Stimulated activated CD8-positive, alpha-beta memory T cell treated with anti-CD3 and anti-CD28 coated beads, Interleukin-7, amount 100 ng/mL, for 24 hours (primary cell): ENCODE measurements at places on chromosomes 12 and 14.

GRCh38 chr14:23561873-23562821, 5.4 kb downstream of the AP1G2 start:
- DNase-seq: no peak

DNA sequence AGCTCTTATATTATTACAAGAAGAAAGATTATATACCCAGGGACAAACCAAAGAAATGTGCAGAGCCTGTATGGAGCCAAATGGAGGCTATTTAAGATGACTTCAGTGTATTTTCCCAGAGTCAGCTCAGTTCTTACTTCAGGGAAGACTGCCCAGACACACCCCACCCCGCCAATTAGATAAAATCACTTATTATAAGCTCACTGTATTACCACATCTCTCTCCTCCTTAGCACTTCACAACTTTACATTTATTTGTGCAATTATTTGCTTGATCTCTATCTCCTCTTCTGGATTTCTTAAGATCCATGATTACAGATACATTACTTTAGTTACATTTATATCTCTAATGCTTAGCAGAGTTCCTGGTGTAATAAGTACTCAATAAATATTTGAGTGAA, 24.7 kb upstream of the WDR89 start:
- DNase-seq: no peak

DNA sequence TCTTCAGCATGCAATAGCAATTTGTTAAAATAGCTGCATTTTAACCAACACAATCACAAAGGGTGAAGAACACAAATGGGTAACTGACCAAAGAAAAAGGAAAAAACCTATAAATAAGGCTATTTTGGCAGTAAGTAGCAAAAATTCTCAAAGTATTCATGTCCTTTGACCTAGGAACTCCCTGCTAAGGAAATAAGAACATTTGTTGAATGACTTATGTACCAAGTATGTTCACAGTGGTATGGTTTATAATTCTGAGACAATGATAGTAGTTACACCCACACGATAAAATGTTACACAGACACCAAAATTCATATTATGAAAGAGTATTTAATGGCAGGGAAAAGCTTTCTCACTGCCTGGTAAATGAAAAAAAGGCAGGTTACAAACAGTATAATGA, 16.9 kb downstream of the CCDC88C start:
- DNase-seq: no peak

DNA sequence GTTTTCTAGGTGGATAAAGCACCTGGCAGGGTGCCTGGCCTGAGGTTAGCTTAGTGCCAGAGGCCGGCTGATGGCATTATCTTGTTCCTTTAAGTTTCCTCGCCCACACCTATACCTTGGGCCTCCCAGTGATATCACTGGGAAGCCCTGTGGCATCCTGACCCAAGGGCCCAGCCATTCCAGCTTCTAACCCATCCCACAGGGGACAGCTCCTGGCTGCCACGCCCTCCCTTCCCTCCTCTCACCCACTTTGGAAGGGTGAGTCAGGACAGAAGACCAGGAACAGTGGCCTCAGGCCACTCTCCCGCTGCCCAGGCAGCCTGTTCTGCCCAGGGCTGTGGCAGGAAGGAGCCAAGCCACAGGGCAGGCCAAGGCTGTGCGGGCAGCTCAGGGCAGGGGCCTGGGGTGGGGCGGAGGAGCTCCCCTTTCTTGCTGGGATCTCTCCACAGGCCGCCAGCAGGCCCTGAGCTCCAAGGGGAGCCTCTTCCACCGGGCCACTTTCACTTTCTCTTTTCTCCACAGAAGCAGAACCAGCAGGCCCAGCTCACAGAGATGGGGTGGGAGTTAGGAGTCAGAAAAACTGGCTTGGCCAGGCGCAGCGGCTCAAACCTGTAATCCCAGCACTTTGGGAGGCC, 75.1 kb downstream of the IRF2BPL start:
- DNase-seq: no peak

DNA sequence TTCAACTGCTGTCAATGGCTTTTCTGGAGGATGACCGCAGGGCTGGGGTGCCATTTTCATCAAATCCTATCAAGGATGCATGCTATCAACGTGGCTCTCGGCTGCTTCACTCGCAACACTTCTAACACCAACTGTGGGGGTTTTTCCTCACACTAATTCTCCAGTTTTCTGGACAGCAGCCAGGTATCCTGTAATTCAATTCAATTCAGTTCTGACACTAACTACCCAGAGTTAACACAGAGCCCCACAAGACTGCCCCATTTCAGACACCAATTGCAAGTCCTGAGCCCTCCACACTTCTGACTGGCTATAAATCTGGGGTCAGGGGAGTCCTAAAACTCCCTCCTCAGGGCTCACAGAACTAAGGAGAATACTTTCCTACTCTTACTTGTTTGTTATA, 55.3 kb upstream of the TMCC3 start:
- no peak for DNase-seq

DNA sequence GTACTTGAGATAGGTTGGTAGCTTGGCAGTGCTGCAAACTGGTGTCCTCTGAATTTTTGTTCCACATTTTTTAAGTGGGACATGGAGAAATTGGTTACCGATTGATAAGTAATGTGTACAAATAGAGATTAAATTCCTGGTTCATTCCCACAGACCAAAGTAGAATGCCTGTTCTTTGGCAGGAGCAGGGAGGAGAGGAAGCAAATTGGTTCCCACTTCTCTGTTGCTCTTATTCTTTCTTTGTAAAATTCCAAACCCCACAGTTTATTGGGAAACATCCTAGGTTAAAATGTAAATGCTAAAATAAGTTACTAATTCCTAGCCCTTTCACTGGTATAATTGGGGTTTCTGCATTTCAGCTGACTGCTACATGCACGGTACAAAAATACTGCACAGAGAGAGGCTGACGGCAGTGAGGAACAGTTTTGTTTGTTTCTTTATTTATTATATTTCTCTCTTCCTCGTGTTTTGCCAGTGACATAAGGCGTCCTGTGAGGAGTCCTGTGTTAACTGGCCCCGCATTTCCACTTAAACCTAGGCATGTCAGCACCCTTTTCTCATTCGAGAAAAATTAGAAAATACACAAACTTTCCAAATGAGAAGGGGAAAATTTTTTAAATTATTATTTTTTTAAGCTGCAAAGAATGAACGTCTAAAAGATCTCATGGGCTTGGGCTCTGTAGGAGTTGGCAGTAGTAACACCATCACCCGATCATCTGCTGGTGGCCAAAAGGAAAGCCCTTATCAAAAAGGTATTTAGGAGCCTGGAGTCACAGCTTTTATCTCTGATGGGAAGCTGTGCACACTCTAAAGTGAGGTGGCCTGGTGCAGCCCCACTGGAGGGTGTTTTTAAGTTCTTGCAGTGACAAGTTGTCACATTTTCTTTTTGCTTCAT, 25.4 kb upstream of the BCL7A start:
- no peak for DNase-seq

DNA sequence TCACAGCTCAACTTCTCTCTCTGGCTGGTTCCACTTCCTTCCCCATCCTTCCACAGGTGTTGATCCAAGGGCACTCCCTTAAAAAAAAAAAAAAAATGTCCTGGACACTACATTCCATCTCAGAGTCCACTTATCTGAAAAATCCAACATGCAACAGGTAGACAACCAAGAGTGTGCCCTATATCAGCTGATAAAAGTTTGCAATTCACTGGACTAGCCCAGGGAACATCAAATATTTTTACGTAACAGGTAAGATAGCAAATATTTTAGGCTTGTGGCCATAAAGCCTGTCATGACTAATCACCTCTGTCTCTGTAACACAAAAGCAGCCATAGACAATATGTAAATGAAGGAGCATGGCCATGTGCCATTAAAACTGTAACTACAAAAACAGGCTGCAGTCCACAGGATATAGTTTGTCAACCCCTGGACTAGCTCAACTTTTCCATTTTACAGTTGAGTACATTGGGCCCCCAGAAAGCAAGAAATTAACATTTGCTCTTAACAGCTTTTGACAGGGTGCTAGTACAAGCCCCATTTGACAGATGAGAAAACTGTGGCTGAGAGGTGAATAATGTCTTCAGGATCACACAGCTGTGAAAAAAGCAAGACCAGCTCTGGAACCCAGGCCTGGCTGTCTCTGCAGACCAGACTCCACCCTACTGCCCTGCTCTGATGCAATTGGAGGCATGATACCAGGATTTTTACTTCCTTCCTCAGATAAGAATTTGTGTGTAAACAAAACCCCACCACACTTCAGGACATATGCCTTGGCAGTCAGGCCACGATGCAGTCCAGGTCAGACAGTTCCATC, 68.9 kb downstream of the CMKLR1 start:
- DNase-seq: no peak

DNA sequence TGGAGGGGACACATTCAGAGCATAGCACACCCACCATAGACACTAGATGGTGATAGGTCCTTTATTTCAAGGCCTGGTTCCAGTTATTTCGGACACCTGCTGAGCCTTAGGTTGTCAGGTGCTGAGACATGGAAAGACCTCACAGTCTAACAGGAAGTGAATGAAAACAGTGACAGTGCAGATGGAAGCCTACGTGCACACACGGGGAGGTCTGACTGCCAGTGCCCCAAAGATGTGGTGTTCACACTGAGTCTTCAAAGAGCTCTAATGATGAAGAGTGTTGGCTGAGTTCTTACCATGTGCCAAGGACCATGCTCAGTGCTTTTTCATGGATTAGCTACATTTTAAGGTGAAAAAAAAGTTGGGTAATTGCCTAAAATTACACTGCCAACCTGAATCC, 46.6 kb downstream of the CKB start:
- no peak for DNase-seq

- DNase-seq: no peak
Observed at GRCh38 chr14:92385561-92385960, 62.6 kb downstream of the SLC24A4 start.

DNA sequence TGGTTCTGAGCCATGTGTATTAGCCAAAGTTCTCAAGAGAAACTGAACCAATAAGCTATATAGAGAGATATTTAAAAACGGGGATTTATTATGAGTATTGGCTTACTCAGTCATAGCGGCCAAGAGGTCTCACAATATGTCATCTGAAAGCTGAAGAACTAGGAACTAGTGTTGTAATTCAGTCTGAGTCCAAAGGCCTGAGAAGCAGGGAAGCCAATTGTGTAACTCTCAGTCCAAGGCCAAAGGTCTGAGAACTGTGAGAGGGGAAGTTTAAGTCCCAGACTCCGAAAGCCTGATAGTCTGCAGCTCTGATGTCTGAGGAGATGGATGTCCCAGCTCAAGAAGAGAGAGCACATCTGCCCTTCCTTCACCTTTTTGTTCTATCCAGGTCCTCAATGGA, 344.8 kb upstream of the USP15 start:
- DNase-seq: no peak

DNA sequence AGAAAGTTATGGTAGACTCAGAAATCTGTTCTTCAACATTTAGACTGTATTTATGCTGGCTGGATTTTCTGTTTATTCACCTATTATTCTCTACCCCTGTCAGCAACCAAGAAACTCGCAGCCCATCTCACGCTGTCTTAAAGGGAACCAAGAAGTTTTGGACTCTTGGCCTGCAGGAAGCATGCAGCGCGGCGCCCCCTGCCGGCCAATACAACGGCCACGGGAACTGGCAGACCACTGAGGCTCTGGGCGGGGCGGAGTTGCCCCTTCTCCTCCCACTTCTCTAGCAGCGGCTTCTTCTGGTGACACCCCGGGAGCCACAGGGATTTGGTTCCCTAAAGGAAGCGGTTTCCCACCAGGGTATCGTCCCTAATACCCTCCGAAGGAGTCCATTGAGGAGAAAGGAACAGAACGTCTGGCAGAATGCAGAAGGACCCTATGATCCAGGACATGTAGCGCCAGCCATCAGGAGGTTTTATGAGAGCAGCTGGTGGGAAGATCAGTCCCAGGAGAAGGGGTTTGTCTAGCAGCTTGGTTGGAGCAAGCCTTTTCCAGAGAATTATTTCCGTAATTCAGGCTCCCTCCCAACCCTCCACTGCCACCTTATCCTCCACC, 21.0 kb upstream of the RNASE2 start:
- DNase-seq: peak; percentile 3

GRCh38 chr12:41794336-41794735, 350.3 kb downstream of the GXYLT1 start:
- no peak for DNase-seq

- no peak for DNase-seq
Observed at GRCh38 chr12:47807338-47807737, 12.4 kb downstream of the HDAC7 start.

GRCh38 chr12:49015196-49015595, 3.4 kb downstream of the PRKAG1 start:
- DNase-seq: no peak

GRCh38 chr14:92511453-92512238, 1.9 kb upstream of the RIN3 start:
- no peak for DNase-seq

- no peak for DNase-seq
Observed at GRCh38 chr14:101556566-101557320, 4.6 kb upstream of the DIO3 start.

DNA sequence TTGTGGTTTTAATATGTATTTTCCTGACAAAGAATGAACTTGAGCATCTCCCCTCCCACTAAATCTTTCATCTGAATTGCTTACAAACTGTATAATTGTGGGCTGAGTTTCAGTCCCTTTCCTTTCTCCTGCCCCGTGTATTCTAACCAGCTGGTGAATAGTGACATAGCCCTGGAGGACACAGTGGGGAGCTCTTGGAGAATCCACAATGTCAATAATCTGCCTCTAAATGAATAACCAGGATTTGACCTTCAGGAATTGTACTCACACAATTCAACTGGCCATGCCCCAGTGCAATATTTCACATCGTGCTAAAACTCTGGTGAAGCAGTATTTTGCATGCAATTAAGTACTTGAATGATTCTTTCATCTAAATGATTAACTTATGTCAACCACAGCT, 177.2 kb downstream of the C12orf42 start:
- DNase-seq: no peak

GRCh38 chr14:36738269-36738668, 76.6 kb downstream of the PAX9 start:
- DNase-seq: no peak

DNA sequence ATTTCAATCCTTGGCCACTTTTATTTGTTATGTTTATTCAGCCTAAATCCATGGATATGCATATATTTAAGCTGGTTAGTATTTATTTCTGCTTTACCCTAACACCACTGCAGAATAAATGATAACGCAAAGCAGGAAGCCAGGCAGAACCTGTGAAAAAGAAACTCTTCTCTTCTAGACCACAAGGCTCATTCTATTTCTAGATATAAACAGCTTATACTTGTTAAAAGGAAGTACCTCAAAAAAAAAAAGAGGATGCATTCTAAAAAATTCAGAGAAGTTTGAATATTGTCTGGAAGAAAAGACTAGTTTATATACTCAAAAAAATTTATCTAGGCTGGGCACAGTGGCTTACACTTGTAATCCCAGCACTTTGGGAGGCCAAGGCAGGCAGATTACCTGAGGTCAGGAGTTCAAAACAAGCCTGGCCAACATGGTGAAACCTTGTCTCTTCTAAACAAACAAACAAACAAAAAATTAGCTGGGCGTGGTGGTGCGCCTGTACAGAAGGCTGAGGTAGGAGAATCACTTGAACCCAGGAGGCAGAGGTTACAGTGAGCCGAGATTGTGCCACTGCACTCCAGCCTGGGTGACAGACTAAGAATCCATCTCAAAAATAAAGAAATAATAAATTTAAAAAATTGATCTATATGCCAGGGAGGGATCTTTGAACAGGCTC, 55.8 kb downstream of the GALNT4 start:
- no peak for DNase-seq
